T-helper 2 cell (primary cell): ENCODE measurements at places on chromosomes 3 and 15.

- DNase-seq = no peak
Measured at GRCh38 chr15:85475711-85476110, 95.3 kb downstream of the AKAP13 start.

DNA sequence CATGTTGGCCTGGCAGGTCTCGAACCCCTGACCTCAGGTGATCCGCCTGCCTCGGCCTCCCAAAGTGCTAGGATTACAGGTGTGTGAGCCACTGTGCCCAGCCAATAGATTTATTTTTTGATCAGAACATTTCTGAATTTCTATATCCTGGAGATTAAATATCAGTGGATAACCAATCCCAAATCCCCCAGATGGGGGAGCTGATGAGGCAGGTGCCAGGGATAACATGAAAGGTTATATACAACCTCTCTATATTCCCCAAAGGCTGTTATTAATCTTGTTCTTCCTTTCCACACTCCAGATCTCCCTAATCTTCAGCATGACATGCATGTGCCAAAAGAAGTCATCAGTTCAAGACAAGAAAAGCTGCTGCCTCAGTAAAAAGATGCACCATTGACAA, 112.3 kb downstream of the WDR76 start:
- DNase-seq = no peak

- no peak for DNase-seq
Measured at GRCh38 chr3:40780291-40780924, 255.6 kb downstream of the ZNF621 start.

DNA sequence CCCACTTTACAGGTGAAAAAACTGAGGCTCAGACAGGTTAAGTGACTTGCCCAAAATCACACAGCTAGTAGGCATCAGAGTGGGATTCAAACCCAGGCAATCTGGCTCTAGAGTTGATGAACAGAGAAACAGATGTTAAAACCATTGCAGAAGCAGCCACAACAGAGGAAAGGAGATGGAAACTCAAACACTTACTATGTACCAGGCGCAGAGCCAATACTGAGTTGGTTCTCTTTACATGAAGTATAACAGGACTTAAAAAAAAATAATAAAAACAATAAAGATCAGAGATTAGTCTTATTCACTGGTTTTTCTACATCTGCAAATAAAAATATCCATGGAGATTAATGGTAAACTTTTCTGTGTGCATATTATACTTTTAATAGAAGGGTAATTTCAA, 84.9 kb upstream of the SPATA12 start:
- no peak for DNase-seq

GRCh38 chr3:9669720-9670432, 20.6 kb downstream of the MTMR14 start:
- DNase-seq = no peak

- no peak for DNase-seq
Measured at GRCh38 chr15:33013827-33014445, 180.6 kb downstream of the FMN1 start.

DNA sequence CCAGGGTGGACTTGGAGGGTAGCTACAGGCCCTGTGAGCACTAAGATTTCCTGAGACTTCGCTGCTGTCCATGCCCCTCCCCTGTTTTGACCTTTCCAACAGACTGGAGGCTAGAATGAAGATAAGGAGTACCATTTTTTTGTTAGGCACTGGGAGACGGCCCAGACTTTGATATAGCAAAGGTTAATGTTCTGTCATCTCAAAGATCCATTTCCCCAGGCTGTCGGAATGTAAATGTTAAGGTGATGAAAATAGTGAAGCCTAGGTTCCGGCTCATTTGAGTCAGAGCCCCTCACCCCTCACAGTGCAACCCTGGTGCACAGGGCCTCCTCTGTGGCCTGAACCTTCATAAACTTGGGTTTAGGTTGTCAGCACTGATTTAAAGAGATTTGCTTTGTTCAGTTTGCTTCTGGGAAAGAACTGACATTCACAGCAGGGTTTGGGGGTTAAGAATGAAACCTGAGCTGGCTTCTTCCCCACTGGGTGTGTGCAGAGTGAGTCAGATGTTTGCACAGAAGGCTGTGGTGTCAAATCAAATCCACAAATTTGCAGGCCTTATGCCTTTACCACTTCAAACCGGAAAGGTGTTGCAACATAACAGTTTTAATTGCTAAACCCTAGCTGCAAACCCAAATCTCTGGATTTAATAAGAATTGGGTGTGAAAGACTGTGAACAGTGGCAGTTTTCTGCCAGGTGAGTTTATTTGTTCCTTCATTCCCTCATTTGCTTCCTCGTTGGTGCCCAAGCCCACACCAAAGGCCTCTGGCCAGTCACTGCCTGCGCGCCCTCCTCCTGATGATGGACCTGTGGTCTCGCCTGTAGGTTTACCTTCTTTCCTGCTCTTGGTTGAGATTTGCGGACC, 20.6 kb upstream of the KCTD6 start:
- DNase-seq = no peak

GRCh38 chr3:37913522-37913921, 51.8 kb downstream of the CTDSPL start:
- no peak for DNase-seq

DNA sequence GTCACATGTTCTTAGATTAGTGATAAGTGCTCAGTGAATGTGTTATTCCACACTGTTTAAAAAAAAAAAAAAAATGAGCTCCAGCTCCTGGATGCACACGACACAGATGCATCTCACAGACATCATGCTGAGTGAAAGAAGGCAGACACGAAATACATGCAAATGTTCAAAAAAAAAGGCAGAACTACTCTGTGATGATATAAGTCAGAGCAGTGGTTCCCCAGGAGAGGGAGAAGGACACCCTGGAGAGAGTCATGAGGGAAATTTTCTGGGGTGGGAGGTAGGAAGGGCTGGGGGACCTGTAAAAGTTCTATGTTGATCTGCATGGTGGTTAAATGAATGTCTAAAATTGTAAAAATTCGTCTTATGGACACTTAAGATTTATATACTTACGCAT, 4.3 kb downstream of the CSRNP1 start:
- no peak for DNase-seq

DNA sequence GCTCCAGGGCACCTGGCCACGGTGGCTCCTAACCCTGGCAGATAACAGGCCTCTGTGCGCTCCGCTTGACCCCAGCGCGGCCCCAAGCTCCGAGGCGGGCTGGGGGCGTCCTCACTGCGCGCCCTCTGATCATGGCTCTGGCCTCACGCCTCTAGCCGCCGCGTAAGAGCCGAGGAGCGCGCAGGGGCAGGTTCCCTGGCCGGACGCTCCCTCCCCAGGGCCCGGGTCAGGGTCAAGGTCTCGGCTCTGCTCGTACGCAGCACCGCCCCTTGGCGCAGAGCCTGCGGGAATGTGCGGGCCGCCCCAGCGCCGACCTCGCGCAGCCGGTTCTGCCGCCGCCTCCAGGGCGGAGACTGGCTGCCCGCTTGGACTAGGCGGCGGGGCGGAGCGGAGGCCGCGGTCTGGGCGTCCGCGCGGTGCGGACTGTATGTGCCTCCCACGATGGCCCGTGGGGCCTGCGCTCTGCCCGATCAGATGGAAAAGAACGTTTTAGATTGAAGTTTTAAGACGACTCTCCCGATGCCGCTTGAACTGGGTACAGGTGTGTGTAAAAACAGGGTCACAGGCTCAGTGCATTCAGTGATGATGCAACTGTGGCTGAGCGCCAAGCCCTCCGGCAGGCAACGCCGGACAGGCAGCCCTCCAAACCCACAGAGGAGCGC, 40.8 kb downstream of the CHST14 start:
- no peak for DNase-seq

DNA sequence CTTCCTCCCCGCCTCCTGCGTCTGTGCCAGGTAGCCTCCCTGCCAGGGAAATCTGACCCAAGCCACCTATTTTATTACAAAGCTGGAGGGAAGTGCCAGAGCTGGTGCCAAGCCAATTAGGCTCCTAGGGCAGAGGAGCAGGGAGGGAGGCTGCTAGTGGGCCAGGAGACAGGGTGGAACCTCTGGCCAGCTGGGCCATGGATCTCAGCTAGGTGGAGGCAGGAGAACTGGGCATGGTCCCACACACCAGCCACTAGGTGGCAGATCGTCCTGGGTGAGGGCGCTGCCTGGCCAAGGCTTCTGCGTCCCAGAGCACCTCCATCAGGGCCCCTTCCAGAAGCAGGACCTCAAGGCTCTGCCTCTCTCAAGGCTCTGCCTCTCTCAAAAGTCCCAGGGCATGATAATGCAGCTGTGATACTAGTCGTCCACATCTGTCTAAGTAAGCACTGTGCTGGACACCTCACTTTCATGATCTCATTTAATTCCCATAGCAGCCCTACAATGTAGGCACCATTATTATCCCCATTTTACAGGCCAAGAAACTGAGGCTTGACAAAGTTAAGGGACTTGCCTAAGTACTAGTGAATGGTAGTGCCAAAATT, 4.5 kb upstream of the RFT1 start:
- peak; percentile 37 for DNase-seq

DNA sequence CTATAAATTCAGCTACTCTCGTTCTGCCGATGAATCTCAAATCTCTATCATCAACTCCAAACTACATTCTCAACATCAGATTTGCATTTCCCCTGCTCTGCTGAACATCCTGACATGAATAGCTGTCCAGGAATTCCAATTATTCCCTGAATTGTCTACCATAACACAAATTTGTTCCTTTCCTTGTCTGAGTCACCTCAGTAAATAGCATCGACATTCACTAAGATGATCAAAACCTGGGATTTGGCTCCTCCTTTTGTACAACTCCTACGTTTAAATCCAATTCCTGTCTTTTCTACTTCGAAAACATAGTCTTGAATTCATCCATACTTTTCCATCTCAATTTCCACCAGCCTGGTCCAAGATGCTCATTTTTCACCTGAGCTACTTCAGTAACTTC, 107.0 kb downstream of the GREM1 start:
- DNase-seq = no peak

- no peak for DNase-seq
Measured at GRCh38 chr15:68580026-68580882, 1.5 kb downstream of the CORO2B start.

GRCh38 chr3:189636048-189636447, 4.9 kb downstream of the TP63 start:
- DNase-seq = no peak

DNA sequence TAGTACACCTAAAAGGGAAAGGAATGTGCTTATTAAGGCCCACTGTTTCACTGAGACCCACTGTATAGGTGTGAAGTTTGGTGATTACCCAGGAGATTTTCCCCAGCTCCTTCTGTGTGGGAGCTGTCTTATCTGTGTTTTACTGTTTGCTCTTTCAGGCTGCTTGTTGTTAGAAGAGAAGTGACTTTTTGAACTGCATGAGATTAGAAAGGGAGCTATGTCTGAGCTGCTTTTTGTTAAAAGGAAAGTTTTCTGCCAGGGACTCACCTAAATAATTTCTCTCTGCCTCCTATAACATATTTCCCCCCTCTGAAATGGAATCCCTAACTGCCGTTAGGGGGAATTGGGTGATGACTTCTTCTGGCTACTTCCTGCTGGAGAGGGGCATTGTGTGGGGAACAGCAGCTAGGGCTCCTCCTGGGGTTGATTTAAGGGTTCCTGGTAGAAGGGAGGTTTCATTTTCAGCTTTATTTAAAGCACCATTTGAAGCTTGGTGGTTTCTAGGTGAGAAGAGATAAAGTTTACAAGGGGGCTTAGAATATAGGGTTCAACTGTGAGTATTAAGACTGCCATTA, 77.1 kb upstream of the ATP11B start:
- no peak for DNase-seq

DNA sequence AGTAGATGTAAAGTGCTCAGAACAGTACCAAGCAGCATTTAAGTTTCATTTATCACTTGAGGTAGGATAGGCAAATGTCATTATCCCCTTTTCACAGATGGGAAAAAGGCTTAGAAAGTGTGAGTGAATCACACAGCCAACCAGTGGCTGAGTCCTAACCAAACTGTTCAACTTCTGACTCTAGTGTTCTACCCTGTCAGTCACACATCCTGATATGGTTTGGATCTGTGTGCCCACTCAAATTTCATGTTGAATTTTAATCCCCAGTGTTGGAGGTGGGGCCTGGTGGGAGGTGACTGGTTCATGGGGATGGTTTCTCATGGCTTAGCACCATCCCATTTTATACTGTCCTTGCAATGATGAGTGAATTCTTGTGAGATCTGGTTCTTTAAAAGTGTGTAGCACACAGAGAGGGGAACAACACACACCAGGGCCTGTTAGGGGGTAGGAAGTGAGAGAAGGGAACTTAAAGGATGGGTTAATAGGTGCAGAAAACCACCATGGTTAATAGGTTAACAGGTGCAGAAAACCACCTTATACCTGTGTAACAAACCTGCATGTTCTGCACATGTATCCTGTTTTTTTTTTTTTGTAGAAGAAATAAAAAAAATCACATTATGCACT, 304.7 kb downstream of the SUCLG2 start:
- peak; percentile 18 for DNase-seq

- DNase-seq = no peak
Measured at GRCh38 chr3:132596326-132596725, 744 bp upstream of the ACKR4 start.

DNA sequence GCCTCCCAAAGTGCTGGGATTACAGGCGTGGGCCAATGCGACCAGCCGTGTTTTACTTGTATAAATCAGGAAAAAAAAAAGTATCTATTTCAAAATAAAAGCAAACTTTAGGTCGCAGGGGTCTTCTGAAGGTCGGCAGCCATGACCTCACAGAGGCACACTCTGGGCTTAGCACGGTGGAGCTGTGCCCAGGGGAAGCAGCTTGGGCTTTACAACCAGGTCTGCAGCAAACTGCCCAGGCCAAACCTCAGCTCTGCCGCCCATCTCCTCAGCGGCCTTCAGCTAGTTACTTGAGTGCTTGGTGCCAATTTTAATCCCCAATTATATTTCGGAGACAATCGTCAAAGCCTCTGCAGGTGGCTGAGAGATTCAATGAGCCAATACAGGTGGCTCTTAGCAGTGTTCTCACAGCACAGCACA, 30.1 kb downstream of the ZDHHC19 start:
- DNase-seq = no peak

GRCh38 chr3:135691240-135691639, 274.3 kb upstream of the PPP2R3A start:
- no peak for DNase-seq

DNA sequence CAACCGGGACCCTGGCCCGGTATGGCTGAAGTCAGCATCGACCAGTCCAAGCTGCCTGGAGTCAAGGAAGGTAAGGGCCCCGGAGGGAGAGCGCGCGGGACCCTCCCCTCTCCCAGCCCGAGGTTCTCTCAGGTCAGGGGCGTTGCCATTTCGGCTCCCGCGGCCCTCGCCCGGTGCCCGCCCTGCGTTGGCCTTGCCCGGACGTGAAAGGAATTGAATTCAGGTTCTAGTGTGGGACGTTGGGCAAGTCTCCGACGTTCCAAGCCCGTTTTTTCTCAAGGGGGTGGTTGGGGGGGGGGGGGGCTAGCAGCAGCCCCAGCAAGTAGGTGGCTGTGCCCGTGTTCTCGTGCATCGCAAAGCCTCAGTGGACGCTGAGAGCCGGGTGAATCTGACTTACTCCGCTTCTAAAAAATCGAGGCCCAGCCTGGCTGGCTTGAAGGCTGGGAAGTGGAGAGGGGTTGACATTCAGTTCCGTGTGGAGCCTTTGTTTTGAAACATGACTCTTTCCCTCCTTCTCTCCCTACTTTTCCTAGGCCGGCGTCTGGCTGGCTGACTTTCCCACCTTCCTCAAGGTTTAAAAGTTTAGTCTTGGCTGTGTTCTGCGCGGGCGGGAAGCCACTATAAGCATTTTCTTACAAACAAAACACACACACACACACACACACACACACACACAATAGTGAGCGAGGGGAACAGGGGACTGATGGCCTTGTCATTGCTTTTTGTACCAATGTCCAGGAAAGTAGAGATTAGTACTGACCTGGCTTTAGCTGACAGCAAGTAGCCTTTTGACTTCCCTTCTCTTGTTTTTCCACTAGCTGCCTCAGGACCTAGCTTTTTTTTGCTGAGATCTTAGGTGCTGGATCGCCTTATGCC, at the start of gene UTS2B:
UTS2B (minus strand) TSS at position 873 of the 876 bp plus-strand sequence. CDS start 48,337 bp downstream, outside the sequence.
- DNase-seq = no peak

GRCh38 chr3:13513913-13514517, 33.9 kb downstream of the HDAC11 start:
- no peak for DNase-seq
